Mucosa of gallbladder (tissue), 1 donor: ENCODE measurements at places on chromosomes 12 and 14. TPM values are rescaled to one million over a fixed set of nuclear protein-coding genes. Genes with fewer than 3 reads are reported as not detected.

GPD1 gene
- 21.5 TPM for total RNA-seq

MANSC1 gene
- 66.7 TPM for total RNA-seq

ACADS gene
- 36.9 TPM for total RNA-seq

ACRBP gene
- total RNA-seq = 9.8 TPM

GPRC5D gene
- total RNA-seq = not detected

PPP1R1A gene
- total RNA-seq = 17.2 TPM

EAPP gene
- 31.3 TPM for total RNA-seq

ZNF705A gene
- total RNA-seq = not detected

AGAP2 gene
- 2.6 TPM for total RNA-seq

TMEM119 gene
- 10.6 TPM for total RNA-seq

GRCh38 chr14:104462651-104463630 is 116.6 kb upstream of the C14orf180 start:
- DNase-seq = no peak

DNA sequence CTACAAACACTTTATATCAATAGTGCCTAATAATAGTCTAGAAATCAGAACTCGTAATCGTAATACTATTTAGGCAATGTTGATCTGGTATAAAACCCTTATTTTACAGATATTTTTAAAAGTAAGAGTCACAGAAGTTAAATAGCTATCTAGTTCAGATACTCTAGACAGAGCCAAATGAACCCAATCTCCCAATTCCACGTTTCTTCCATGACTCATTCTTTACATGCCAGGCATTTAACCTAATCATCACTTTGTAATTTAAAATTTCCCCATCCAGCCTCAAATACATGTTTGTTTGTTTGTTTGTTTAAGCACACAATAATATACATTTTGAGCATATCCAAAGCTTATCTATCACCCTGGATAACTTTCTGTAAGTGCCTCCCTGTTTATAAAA is 36.4 kb upstream of the GARIN6 start:
- no peak for DNase-seq

DNA sequence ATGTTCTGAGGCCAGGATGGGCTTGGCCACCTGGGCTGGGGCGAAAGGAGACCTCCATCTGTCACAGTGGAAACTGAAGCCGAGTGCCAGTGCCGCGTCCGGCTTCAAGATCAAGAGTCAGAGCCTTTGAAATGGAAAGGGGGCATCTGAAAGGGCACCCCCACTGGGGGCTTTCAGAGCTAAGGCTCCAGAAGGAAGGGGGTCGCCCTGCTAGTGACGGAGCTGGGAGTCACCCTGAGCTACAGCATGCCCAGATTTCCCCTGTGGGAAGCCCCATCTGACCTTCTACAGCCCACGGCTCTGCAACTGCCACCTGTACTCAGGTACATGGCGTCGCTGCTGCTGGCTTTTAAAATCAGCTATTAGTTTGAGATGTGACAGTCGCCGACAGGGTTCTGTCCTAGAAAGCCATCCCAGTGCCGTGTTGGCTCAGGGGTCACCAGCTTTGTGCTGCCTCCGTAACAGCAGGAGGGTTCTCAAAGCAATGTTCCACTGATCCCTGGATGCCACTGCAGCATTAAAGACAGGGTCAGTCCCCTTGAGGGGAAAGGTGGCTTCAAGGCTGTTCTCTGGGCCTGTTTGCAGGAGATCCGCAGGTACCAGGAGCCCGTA is 31.5 kb downstream of the CCNK start:
- DNase-seq = no peak

DNA sequence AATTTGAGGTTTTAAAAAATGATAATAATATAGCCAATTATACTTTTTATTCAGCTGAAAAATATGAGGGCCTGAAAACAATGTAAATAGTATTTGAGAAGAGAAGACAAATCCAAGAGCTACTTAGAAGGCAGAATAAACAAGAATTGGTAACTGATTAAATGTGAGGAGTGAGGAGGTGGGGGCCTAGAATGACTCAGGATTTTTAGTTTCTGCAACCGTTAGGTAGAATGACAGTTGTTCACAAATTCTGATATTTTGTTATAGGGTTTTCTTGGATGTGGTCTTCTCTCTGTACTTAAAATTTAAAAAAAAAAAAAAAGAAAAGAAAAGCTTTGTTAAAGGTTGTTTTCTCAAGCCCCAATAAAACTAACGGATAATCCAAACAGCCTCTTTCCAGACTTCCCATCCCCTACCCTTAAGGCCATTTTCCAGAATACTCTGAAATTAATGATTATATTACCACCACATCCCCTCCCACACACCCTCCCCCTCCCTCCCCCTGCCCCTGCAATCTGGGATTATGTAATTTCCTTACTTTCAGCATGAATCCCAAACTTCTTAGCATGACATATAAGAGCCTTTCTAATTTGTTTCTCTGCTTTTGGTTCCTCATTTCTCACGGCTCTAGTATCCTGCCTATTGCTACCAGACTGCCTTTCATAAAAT is 50.4 kb downstream of the LRP6 start:
- DNase-seq = no peak

- DNase-seq = no peak
Observed at GRCh38 chr14:31476131-31476866, 11.5 kb downstream of the GPR33 start.

DNA sequence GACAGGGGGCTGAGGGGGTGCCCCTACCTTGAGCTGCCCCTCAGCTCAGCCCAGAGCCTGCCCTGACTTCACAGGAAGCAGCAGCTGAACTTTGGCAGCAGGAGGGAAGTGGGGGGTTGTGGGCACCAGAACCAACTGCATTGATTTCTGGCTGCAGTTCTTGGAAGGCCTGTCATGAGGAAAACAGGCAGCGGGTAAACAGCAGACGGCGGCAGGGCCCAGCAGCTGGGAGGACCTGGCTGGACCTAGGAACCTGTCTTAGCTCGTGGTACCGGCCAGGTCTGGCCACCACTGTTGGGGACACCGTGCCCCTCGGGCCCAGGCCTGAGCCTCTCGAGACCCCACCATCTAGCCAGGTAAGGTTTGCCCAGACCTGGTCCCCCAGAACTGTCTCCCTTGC is 154.2 kb upstream of the MYL2 start:
- peak; percentile 28 for DNase-seq

DNA sequence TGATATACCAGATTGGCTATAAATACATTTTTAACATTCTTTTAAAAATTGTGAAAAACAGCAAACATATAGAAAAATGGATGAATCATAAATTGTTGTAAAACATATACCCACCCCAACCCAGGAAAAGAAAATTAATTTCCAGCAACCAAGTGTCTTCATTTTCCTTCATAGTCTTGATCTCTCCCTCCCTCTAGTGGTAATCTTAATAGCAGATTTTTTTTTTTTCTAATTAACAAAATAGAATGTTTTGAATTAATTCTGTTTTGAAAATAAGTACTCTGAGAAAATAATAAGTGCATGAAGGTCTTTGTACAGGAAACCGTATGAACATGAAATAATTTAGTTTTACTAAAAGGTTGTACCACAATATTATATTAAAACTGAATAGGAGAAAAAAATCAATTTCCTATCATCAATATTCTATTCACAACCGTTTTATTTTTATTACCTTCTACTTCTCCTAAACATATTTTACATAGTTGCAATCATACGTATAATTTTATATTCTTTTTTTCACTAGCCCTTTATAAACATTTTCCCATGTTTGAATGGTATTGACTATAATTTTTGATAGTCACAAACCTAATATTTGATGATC is 7.0 kb downstream of the ETNK1 start:
- DNase-seq = no peak

GRCh38 chr14:24442240-24443052 is at the start of gene SDR39U1:
Gene SDR39U1 (minus strand): TSS chr14:24442776. CDS start chr14:24442769, 7 bp downstream.
- DNase-seq = peak; percentile 99

- DNase-seq = no peak
Observed at GRCh38 chr12:99495799-99496198, 151.8 kb upstream of the GARIN6 start.

DNA sequence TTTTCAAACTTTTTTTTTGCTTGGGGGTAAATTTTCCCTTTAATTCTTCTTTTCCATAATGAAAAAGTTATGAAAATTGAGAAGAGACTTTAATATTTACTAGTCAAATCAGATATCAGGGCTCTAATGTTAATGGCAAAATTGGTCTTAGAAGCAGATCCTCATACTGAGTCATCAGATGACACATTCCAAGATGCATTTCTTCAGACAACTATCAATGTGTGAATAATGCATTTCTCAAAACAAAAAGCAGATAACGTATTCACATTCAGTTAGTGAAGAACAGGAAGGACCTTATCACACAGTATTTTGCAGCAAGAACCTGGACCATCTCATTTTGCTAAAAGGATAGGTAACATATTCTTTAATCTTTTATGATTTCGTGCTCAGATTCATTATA is 130.7 kb downstream of the GPHN start:
- DNase-seq = no peak

GRCh38 chr12:76595056-76595455 is 35.5 kb upstream of the OSBPL8 start:
- no peak for DNase-seq
